Activated gamma-delta T cell (primary cell): ENCODE measurements at places on chromosomes 7 and 10.

GRCh38 chr10:124446830-124447750 is 2.7 kb downstream of the NKX1-2 start:
- no peak for DNase-seq

DNA sequence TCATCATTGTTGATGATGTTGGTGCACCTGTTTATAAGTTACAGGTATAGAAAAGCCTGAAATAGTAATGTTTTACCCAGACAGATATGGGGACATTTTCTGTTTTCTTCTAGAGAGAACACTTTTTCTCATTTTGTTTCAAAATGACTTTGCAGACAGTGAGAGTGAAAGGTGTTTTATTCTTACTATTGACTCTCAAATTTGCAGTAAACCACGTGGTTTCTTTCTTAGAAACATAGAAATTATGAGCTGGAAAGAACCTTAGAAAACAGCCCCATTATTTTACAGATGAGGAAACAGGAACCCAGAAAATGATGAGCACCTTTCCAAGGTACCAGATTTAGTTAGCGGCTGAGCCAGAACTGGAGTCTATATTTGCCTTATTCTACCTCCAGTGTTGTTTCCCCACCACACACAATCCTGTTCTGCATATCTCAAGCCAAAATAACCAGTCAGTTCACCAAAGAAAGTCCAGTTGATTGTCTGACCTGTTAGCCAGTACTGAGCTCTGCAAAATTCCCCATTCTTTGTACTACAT is 138.9 kb upstream of the AHR start:
- DNase-seq, result no peak

DNA sequence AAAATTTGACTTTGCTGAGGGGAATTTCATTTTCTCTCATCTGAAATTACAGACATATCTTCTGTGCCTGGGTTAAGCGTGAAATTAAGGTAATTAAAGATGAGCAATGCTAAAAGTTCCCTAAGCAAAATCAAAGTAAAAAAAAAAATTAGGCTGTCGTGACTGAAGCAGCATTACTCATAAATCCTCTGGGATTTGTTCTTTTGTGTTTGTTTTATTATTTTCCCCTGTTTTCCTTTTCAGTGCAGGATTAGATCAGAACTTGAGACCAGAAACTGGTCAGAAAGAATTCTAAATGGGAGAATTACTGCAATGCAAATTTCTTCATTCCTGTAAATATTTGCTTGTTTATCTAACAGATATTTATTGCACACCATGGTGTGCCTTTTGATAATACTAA is 141.4 kb upstream of the BET1 start:
- no peak for DNase-seq

GRCh38 chr10:61906562-61906901 is 5.0 kb downstream of the ARID5B start:
- DNase-seq, result no peak

- DNase-seq, result no peak
Measured at GRCh38 chr10:62037890-62038608, 136.6 kb downstream of the ARID5B start.

GRCh38 chr10:47039562-47039913 is 128.3 kb downstream of the PTPN20 start:
- DNase-seq, result no peak

GRCh38 chr10:119415536-119416503 is 126.7 kb downstream of the RGS10 start:
- DNase-seq, result no peak

DNA sequence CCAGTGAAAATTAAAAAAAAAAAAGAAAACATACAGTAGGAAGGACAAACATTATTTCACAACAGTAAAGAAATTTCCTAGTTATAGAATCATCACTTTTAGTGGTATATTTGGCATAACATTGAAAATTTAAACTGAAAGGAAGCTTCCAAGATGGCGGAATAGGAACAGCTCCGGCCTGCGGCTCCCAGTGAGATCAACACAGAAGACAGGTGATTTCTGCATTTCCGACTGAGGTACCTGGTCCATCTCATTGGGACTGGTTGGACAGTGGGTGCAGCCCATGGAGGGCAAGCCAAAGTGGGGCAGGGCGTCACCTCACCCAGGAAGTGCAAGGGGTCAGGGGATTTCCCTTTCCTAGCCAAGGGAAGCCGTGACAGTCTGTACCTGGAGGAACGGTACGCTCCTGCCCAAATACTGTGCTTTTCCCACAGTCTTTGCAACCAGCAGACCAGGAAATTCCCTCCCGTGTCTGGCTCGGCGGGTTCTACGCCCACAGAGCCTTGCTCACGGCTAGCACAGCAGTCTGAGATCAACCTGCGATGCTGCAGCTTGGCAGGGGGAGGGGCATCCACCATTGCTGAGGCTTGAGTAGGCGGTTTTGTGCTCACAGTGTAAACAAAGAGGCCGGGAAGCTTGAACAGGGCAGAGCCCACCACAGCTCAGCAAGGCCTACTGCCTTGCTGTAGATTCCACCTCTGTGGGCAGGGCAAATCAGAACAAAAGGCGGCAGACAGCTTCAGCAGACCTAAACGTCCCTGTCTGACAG is 19.4 kb downstream of the PON3 start:
- DNase-seq, result no peak
